Skeletal muscle cell (primary cell): ENCODE measurements at places on chromosomes 16 and 17.

DNA sequence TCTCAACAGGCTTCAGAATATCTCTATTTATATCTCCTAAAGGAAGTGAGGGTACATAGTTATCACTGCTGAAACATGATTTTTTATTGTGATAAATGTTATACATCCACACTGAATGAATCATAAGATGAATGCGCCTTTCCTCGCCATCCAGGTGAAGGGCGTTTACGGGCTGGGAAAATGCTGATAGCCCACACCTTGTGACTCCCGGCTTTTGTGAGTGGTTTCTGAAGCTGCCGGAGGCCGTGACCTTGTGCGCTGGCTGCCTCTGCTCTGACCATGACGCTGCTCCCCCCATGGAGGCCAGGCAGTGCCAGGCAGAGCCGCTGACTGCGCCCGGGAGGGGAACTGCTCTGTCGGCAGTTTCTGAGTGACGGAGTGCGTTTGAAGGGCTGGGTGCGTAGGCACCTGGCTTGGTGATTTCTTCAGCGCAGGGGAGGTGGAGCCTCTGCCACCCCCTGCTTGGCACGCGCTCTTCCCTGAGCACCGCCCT lies 97.2 kb downstream of the RAP1GAP2 start:
- no peak for DNase-seq

DNA sequence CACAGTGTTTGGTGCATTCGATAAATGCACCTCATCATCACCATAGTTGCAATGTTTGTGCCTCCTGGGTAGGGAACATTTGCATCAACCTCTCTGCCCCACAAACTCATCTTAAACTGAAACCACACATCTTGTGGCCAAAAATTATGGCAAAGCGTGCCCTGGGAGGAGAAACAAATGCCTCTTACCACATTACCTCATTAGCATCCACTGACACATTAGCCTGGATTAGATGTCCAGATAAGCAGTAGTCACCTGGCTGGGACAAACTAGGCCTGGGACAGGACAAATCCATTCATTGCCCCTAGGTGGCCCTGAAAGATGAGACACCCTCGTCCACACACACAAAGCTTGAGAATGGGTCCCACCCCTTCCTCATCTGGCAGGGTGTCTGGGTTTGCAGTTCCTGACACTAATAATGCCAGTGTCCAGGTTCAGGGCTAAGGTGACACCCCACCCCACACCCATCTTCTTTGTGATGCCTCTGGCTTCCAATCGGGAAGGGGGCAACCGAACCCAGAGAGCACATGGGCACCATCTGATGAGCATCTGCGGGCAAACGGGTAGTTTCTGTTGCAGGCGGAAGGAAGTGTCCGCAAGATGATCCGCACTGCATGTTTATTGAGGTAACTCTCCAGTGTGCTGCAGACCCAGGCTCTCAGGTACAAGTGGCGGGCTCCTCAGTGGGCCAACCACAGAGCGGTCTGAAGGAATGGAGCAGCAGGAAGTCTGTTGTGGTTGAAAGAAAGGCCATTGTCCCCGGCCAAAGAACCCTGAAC lies 8.6 kb downstream of the XYLT1 start:
- DNase-seq = no peak

DNA sequence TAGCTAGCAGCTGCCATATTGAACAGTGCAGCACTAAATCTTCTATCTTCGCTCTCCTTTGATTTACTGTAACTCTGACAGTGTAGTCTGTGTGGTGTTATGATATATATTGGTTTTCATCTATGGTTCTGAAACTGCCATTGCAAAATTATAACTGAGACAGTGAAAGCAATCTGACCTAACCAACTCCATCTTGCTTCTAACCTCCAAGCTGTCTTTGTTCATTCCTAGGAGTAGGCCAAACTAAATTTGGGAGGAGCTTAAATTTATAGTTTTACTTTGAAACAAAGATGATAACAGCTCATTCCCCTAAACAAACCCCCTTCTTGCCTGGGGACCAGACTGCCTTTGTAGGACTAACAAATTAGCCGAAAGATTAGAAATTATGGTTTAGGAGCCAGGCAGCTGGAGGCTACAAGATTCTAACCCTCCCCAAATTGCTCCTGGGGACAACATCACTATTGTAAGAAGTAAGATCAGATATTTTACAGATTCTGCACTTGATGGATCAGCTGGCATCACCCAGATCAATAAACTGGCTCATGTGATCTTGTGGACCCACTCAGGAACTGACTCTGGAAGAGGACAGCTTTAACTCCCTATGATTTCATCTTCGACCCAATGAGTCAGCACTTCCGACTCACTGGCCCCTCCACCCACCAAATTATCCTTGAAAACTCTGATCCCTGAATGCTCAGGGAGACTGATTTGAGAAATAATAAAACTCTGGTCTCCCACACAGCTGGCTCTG lies 47.0 kb upstream of the FBXO47 start:
- peak; percentile 31 for DNase-seq

DNA sequence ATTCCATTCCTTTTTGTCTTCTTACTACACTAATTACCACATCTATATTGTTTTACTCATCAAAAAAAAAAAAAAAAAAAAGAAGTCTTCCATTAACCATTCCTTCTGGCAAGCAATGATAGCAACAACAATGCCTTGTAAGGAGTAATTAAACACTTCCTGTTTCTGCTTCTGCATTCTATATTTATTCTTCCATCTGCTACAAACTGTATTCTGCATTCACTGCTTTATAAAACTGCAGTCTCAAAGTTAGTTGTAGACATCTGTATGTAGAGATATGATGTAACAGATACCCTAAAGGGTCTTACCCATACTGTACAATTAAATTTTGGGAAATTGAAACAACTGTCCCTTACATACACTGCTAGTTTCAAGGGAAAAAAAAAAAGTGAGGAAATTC lies 28.7 kb upstream of the ABCA6 start:
- no peak for DNase-seq

GRCh38 chr16:62041401-62041800 lies 5.2 kb upstream of the CDH8 start:
- DNase-seq = no peak

DNA sequence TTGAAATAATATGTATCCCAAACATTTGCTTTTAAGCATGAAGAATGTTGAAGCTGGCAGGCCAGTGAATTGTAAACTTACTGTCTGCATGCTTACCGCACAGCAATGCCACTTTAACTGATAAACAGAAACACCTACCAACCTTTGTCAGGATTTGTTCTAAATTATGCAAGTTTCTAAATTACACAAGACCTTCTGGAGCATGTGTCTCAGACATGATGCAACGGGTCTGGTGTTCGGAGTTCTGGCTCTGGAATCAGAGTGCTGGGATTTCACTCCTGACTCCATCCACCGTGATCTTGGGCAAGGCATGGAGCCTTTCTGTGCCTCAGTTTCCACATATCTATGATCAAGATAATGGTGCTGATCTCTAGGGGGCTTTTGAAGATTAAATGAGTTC lies 111.2 kb downstream of the CCT6B start:
- DNase-seq = no peak

- DNase-seq = no peak
Measured at GRCh38 chr16:72689851-72690250, 358.1 kb downstream of the ZFHX3 start.

DNA sequence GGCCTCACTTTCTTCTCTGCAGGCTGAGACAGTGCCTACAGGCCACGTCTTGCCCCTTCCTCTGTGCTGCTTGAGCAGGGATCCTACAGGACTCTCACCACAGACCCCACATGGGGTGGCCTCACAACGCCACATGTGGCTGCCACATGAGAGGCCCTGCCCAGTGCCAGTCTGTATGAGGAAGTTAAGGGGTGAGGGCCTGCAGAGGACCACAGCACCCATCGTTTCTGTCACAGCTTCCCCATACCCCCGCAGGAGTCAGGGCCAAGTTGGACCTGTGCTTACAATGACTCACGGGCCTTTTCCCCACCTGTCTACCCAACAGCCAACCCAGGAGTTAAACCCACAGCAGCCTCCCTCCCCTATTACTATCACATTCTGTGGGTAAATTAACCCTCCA lies 2.9 kb upstream of the GSDMB start:
- no peak for DNase-seq

GRCh38 chr16:2186505-2186904 lies 9.9 kb downstream of the CASKIN1 start:
- no peak for DNase-seq

DNA sequence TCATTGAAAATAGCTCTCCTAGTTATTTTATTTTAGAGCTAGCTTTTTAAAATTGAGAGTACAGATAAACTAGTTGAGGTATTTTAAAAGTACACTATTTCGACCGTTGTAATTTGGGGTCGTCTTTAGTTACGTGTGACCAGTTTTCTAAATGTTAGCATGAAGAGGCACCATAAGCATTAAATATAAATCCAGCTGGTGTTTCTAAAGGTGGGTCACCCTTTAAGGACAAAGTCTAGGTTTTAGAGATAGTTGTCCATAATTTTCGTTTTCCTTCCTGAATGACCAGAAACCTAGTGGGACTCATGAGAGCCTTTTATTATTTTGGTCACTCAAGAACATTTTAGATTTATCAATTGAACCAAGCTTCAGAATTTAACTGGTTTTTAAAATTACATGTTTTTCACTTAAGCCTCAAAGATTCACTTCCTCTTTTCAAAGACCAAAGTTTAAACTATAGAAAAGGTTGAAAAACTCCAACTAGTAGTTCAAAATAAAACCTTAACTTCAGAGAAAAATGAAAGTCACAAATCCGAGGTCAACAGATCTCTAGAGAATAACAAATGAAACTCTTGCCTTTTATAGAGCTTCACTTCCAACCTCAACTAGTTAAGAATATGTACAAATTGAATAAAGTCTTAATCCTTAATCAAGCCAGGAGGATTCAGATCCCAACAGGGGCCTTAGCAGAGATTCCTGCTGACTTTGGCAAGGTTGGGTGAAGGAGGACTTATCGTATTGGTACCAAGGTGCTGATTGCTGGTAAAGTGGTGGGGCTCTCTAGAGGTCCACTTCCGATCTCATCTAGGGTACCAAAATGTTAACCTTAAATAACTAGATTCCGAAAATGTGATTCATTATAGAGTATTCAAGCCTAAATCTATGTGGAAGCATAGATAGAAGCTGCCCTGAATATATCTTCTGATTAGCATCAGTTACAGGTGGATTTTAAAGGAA lies 32.5 kb downstream of the PHKB start:
- no peak for DNase-seq

DNA sequence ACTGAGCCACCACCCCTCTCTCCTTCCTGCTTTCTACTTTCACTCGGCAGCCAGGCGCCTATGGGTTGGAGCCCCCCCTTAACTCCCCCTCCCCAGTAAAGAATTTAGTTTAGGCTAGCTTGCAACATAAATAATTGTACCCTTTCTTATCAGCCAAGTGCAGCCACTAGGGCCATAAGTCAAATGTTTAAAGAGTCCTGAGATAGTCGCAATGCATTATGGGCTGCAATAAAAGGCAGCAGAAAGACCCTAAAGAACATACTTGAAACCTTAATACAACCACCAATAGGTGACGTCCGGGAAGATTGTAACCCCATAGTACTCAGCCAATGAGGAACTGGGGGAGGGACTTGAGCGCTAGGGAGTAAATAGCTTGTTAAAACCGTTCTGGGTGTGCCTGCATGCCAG lies 40.5 kb downstream of the C16orf82 start:
- no peak for DNase-seq

DNA sequence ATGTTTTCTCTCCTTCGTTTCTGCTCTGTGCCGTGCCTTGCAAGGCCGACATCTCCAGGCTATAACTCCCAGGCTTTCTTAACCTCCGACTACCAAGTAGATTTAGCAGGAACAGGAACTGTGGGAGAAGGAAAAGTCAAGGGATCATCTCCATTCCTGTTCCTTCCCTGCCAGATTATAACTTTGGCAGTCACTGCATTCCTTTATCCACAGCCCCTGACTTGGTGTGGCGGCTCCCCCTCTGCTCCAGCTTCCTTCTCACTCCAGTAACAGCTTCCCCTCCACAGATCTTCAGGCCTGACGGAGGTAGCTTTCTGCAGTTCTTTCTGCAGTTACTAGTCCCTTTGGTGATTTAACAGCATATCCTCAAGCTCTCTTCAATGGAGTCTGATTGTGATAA lies 234.6 kb upstream of the MON1B start:
- DNase-seq = no peak

DNA sequence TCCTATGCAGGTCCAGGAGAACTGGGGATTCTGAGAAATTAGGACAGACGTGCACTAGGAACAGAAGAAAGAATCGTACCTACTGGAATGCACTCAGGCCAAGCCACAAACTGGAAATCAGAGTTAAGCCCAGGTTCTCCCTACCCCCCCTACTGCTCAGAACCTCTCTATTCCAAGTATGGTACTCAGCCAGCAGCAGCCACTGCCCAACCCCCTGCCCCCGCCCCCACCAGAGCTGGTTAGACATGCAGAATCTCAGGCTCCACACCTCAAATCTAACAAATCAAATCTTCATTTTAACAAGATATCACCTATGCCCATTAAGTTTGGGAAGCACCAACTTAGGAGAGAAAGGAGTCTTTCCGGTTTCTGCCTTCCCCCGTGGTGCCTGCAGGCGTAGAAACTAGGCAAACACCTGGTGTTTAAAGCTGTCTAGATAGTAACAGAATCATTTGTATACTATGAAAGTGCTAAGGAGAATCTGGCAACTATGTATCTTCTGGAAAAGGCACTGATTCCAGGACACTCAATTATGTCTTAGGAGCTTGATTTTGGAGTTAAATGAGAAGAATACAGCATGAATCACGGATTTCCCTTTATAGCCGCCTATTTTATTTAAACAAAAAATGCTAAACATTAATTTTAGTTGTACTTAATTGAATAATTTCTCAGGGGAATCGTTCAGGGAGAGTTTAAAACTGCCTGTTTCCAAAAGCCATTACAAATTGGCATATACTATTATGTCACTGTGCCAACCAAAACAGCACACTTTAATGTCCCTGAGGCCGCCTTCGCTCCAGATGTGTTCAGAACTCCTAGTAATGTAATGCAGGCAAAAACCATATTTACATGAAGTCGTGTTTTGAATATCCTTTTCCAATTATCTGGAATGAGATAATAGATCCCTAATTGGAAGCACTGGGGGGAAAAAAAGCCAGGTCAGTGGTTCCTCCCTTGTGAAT lies 166.5 kb downstream of the STX8 start:
- DNase-seq = no peak

GRCh38 chr17:15999974-16000827 lies 577 bp downstream of the TTC19 start:
- DNase-seq = no peak

GRCh38 chr17:82948081-82948511 lies 108.3 kb upstream of the ZNF750 start:
- no peak for DNase-seq
